ENCODE measurements at places on chromosomes 13 and 19.

GRCh38 chr19:14974488-14974887 is 5.2 kb downstream of the SLC1A6 start:
- no peak overlapping the region for H3K4me3 ChIP-seq
- no peaks in the 10 kb centered on the region for H3K27me3 ChIP-seq
- no peaks in the 10 kb centered on the region for H3K36me3 ChIP-seq
- no peak for DNase-seq
- H3K4me1 ChIP-seq = peaks cover 3% of the 10 kb centered on the region
- no peak overlapping the region for H3K27ac ChIP-seq

DNA sequence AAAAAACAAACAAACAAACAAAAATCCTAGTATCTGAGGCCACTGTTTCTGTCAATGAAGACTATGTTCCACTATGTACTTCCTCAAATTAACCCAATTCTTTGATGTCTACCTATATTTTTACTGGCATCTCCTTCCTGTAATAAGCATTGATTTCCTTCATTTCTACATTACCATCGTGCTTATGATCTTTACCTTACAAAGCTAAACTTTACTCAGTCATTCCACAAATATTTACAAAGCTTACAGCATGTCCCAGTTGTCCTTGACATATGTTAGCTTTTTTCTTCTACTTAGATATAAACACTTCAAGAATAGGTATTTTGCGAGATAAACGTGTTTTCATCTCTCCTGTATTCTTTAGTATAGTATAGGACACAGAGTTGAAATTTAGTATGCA is 1090.9 kb downstream of the PCDH9 start:
- no peak for DNase-seq
- no peaks in the 10 kb centered on the region for H3K27me3 ChIP-seq
- H3K4me1 ChIP-seq = no peaks in the 10 kb centered on the region
- H3K27ac ChIP-seq = no peak overlapping the region

DNA sequence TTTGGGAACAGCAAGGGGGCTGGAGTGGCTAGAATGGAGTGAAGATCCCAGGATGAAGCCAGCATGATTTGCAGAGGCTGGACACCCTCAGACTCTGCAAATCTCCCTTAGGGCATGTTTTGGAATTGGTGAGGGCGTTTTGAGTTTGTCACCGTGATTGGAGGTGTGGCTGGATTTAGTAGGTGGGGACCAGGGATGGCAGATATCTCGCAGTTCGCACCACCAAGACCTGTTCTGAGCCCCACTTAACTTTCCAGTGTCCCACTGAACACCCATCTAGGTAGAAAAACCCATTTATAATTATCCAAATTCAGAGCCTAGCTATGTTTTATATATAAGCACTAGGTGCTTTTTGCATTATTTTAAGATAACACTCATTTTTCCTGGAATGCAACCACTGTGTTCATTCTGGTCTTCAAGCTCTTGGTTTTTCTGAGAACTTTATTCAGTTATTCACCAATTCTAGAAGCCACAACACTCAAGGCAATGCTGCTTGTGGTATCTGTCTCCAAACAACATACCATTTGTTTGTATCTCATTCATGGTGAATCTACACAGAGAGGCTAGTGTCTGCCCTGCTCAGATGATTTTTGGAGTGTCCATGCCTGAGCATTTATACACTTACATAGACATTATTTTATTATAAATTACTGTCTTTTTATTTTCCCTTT is 3.0 kb upstream of the NANOS2 start:
- H3K27ac ChIP-seq = no peak overlapping the region
- no peak overlapping the region for H3K4me3 ChIP-seq
- no peaks in the 10 kb centered on the region for H3K4me1 ChIP-seq
- H3K27me3 ChIP-seq = no peaks in the 10 kb centered on the region
- no peaks in the 10 kb centered on the region for H3K36me3 ChIP-seq

DNA sequence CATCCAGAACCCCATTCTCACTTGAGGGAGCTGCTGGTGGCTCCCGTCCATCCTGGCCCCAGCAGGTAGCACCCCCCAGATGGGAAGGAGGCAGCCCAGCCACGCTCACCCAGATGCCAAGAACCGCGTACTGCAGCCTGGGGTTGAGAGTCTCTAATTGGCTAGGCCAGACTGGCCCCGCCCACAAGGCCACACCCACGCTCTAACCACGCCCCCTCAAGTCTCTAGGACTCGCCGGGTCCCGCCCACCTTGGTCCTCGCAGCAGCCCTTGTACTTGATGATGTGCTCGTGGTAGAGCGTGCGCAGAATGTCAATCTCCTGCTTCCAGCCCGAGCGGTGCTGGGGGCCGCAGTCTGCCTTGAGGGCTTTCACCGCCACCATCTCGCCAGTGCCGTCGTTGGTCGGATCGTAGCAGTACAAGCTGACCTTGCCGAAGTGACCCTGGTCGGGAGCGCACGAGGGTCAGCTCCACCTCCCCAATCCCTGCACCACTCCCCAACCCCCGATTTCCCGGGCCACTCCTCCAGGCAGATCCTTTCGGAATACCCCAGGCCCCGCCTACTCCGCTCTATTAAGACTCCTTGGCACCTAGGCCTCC is 14.5 kb upstream of the ICAM3 start:
- H3K36me3 ChIP-seq = peaks cover 98% of the 10 kb centered on the region
- no peak overlapping the region for H3K27ac ChIP-seq
- H3K4me3 ChIP-seq = peak overlapping the region; percentile 32
- no peaks in the 10 kb centered on the region for H3K27me3 ChIP-seq
- peaks cover 8% of the 10 kb centered on the region for H3K4me1 ChIP-seq
- no peak for DNase-seq

DNA sequence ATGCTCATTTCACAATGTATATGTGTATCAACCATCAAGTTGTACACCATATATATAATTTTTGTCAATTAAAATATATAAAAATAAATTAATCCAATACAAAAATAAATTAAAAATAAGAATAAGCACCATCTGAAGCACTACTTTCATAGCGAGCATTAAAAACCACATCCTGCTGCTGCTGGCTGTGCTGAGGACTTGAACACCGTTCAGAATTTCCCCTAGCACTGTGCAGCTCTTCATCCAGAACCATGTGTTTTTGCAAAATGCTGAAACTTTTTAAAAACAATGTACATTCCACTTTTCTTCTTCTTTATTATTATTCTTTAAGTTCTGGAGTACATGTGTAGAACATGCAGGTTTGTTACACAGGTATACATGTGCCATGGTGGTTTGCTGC is 40.0 kb upstream of the FOXO1 start:
- no peaks in the 10 kb centered on the region for H3K36me3 ChIP-seq
- no peaks in the 10 kb centered on the region for H3K4me1 ChIP-seq
- H3K4me3 ChIP-seq = no peak overlapping the region
- no peak overlapping the region for H3K27ac ChIP-seq
- H3K27me3 ChIP-seq = no peaks in the 10 kb centered on the region

DNA sequence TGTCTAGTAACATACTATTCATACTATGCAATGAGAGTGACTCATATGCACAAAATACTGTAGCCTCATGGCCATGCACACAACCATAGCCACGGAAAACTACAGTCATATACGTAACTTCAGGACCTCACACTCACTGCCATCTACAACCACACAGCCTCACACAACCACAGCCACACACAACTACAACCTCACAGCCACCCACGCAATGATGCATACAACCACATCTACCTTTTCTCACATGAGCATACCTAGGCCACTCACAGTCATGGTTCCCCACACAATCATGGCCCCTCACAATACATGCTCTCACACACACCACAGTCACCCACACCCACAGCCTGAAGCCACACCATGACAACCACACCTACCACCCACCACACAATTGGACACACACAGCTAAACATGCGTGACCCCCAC is 8.7 kb upstream of the TNFSF14 start:
- DNase-seq = no peak
- peaks cover 9% of the 10 kb centered on the region for H3K4me1 ChIP-seq
- no peak overlapping the region for H3K27ac ChIP-seq

DNA sequence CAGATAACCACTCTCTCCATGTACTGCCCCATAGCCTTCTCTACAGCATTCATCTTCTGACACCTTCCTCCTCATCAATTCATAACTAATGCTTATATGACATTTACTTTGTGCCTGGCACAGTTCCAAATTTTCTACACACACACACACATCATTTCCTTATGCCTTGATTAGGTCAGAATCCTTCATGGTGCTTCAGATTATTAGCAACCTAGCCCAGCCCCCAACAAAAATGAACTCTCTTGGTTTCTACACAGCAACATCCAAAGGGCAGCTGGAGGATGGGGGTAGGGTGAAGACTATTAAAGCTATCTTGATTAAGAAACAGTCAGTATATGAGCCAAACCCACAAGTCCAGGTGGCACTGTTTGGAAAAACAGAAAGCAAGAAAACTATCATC is 3.7 kb downstream of the RUBCNL start:
- no peaks in the 10 kb centered on the region for H3K36me3 ChIP-seq
- H3K4me1 ChIP-seq = no peaks in the 10 kb centered on the region
- no peak overlapping the region for H3K4me3 ChIP-seq
- no peaks in the 10 kb centered on the region for H3K27me3 ChIP-seq
- no peak for DNase-seq
- no peak overlapping the region for H3K27ac ChIP-seq

DNA sequence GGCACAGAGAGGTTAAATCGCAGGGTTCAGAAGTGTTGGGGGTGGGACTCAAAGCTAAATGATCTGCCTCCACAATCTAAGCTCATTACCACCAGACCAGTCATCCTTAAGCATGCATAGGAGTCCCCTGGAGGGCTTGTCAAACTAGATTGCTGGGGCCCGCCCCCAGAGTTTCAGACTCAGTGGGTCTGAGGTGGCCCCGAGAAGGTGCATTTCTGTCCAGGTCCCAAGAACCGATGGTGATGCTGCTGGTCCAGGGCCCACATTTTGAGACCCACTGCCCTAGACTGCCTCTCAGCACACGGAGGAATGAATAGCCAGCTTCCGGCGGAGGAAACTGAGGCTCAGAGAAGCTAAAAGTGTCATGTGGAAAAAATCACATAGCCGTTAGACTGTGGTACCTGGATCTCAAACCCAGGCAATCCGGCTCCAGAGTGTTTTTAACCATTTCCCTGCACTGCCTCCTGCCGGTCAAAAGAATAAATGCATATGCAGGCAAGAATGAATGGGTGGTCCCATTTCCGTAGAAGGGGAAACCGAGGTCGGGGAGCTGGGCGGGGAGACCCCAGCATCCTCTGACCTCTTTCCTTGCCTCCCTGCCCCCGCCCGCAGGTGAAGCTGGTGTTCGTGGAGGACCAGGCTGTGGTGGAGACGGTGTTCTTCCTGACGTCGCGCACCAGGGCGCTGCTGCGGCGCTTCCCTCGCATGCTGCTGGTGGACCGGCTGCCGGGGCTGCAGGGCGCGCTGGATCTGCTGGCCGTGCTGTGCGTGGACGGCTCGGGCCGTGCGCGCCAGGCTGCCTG is 23.8 kb downstream of the ZSWIM9 start:
- H3K36me3 ChIP-seq = no peaks in the 10 kb centered on the region
- no peak overlapping the region for H3K27ac ChIP-seq
- no peak for DNase-seq
- H3K27me3 ChIP-seq = peaks cover 4% of the 10 kb centered on the region

- H3K36me3 ChIP-seq = peaks cover 57% of the 10 kb centered on the region
- no peak for DNase-seq
- H3K4me3 ChIP-seq = no peak overlapping the region
- no peak overlapping the region for H3K27ac ChIP-seq
- no peaks in the 10 kb centered on the region for H3K4me1 ChIP-seq
- H3K27me3 ChIP-seq = no peaks in the 10 kb centered on the region
Measured at GRCh38 chr19:52020506-52020905, 7.7 kb downstream of the ZNF614 start.

GRCh38 chr13:38564256-38565150 is 122.4 kb upstream of the FREM2 start:
- no peaks in the 10 kb centered on the region for H3K36me3 ChIP-seq
- H3K4me1 ChIP-seq = no peaks in the 10 kb centered on the region
- no peak overlapping the region for H3K4me3 ChIP-seq
- no peaks in the 10 kb centered on the region for H3K27me3 ChIP-seq
- H3K27ac ChIP-seq = no peak overlapping the region

DNA sequence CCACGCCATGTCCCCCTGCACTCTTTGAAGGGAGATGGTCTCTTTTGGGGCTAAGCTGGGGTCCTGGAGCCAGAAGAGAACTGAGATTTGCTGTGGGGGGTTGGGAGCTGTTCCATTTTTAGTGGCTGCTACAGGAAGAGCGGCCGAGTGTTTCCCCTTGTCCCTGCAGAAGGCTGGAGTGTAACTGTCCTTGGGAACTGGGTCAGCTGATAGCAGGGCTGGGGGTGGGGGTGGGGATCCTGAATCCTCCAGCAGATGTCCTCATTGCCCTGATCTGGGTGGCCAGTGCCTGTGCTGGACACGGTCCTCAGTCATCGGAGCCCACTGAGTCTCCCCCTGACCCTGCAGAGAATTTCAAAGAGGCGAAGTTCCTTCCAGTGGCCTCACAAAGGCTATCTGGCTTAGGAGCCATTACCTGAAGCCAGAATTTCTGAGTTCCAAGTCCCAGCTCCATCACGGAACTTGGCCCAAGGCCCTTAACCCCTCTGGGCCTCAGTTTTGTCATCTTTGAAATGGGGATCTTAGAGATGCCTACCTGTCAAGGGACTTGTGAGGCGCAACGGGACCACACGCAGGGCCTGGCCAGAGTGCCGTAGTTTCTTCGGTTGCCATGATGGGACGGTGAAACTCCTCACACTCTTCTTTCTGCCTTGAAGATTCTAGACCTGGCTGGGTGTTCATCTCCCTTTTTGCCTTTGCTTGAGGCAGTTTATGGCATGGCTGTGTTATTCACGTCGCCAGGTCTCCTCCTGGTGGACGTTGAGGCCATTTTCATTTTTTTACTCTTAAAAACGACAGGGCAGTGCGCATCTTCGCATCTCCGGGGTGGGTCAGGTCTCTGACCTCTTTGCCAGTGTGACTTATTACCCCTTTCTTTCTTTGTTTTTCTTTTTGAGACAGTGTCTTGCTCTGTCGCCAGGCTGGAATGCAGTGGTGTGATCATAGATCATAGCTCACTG is 51.9 kb downstream of the DNM2 start:
- H3K36me3 ChIP-seq = peaks cover 56% of the 10 kb centered on the region
- no peaks in the 10 kb centered on the region for H3K27me3 ChIP-seq
- peaks cover 27% of the 10 kb centered on the region for H3K4me1 ChIP-seq
- H3K4me3 ChIP-seq = no peak overlapping the region

DNA sequence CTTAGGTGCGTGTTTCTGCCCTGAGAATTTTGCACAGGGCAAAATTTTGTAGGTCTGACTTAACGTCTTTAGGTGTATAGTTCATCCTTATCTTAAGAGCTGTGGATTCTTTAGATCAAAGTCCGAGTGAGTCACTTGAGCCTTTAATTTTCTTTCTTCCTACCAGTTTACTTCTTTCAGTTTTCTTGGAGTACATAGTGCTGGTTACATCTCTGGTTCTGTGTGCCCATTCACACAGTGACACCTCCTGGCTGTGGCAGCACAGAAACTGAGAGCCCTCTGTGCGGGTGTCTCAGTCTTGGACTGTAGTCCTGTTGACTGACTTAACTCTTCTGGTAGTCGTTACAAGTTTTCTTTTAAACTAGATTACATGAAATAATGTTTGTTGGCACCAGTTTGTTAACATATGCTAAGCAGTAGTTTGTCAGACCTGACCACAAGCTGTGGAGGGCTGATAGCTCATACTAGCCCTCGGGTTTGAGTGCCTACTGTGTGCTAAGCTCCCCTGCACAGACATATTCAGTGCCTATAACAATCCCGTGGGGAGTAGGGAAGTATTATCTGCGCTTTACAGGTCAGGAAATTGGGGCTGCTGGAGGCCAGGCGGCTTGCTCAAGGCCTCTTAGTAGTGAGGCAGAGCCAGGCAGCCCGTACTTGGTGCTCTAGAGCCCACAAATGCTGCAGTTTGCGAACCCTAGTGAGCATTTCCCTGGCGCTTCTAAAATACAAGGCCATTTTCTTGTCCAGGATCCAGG is 1.6 kb downstream of the GATAD2A start:
- H3K36me3 ChIP-seq = no peaks in the 10 kb centered on the region
- peak overlapping the region; percentile 91 for H3K27ac ChIP-seq
- no peak for DNase-seq
- peak overlapping the region; percentile 93 for H3K4me3 ChIP-seq
- H3K27me3 ChIP-seq = no peaks in the 10 kb centered on the region
